ENCODE measurements at places on chromosomes 3 and 15.
A peak's percentile ranks its signal among the peaks of the same experiment; 100 is the strongest.

DNA sequence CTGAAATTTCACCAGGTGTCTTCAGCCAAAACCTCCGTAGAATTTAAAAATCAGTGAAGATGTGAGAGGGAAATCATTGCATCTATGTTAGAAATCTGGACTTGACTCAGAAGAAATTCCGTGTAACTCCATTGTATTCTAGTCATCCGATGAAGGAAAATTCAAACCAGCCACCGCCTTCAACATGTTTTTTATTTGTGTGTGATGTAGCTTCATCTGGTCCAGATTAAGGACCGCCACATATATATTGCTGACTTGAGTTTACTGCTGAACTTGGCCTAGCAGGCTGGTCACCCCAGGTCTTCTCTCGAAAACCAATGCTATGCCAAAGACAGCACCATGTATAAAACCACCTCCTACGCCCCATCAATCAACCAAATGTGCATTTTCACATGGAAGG, 120.9 kb downstream of the FOXP1 start:
- no peak for DNase-seq

- no peak for DNase-seq
Measured at GRCh38 chr3:45691842-45692241, 2.6 kb downstream of the SACM1L start.

DNA sequence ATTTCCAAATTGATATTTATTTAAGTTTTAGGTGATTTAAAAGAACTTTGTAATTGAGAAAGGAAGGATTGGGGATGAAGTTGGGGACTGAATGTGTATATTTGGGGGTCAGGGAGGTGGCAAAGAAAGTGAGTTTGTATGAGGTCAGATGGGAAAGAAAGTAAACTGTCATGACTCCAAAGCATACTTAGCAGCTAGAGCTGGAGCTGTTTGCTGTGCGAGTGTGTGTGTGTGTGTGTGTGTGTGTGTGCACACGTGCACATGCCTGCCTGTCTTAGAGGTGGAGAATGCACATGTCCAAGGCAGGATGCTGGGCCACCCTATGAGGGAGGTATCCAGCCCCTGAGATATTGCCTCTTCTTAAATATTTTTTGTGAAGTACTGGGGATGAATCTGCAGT, 21.0 kb downstream of the BOC start:
- no peak for DNase-seq

DNA sequence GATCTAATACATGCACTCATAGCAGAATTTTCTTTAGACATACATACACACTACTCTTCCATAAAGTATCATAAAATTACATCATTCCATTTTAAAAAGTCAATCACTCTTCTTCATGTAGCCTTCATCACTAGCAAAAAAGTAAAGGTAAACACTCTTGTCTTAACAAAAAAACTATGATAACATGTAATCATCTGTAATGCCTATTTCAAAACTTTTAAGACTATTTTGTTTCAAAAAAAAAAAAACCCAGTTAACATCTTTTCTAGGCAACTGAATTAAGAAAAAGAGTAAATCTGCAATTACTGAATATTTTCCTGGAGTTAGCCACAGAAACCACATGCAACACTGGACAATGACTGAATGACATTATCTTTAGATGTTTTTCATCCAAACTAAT, 4.8 kb downstream of the TBC1D5 start:
- no peak for DNase-seq

DNA sequence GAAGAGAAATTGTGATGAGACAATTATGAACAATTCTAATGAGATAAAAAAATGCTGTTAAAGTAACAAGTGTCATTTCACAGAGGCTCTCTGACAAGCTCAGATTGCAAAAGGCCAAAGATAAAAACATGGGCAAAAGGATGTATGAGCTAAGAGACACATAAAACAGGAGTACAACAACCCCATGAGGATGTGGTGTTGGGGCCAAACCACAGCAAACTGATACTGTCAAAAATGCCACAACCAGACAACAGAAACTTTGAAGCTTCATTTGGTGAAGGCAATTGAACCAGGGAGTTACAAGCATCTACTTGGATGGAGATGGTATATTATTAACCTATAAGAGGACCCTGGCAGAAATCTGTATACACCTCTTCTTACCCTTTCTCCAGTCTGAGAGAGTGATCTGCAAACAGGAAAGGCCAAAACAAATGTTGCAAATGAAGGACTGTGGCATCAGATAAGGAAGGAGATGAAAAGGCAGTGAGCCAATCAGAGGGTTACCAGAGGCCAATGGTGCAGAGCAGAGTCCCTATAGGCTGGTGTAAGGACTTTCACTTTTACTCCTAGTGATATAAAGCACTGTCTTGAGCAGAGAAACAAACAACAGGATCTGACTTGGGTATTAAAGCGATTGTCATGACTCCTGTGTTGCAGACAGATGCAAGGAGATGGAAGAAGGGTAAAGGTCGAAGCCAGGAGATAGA, 659.0 kb downstream of the NTRK3 start:
- DNase-seq, result peak; percentile 32
